ENCODE measurements at places on chromosomes 4 and X.

DNA sequence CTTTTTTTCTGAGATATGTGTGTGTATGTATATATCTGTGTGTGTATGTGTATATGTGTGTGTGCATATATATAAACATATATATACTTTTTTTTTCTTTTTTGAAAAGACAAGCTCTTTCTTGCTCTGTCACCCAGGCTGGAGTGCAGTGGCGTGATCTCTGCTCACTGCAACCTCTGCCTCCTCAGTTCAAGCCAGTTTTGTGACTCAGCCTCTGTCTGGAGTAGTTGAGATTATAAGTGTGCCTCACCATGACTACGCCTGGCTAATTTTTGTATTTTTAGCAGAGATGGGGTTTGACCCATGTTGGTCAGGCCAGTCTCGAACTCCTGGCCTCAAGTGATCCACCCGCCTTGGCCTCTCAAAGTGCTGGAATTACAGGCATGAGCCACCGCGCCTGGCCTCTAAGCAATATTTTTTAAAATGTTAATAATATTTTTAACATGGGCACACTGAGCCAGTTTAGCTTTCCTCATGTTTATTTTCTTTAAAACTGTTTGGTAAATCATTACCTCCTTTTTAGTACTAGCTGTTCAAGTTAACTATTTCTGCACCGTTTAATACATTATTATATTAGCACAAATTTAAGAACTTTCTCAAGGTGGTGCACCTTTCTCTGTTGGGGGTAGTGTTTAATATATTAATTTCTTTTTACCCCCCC, 33.3 kb downstream of the BBS12 start:
- H3K4me1 ChIP-seq: peaks cover 42% of the 10 kb centered on the region
- peak overlapping the region; percentile 60 for H3K4me3 ChIP-seq
- H3K27me3 ChIP-seq: no peaks in the 10 kb centered on the region

DNA sequence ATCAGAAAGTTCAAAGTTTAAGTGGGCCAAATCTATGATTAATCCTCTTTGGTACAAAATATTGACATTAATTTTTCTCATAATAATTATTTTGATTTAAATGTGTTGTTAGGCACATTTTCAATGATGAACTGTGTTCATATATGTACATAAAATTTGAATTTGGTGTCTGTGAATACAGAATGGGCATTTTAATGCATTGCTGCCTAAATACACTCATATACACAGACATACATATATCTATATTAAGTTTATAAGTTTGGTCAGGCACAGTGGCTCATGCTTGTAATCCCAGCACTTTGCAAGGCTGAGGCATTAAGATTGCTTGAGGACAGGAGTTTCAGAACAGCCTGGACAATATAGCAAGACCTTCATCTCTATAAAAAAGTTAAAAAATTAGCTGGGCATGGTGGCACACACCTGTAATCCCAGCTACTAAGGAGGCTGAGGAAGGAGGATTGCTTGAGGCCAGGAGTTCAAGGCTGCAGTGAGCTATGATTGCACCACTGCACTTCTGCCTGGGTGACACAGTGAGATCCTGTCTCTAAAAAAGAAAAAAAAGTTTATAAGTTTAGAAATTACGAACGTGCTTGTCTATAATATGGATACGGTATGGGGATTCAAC, 12.3 kb upstream of the BMP2K start:
- peaks cover 21% of the 10 kb centered on the region for H3K4me1 ChIP-seq
- H3K27me3 ChIP-seq: no peaks in the 10 kb centered on the region
- H3K4me3 ChIP-seq: no peak overlapping the region

DNA sequence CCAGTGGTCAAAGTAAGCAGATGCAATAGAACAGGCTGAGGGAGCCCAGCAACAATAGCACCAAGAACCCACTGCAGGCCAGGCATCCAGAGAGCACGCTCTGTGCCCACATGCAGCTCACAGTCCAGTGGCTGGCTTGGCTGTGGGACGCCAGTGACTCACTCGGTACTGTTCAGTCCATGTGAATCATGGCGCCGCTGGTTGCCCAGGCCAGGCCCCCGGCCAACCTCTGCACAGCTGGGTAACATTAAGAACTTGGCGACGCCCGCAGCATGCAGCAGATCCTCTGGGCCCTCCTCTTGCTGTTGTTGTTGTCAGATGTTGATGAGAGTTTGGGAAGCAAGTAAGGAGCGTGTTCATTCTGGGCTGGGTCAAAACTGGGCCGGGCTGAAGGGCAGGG, 60.5 kb downstream of the MSX1 start:
- H3K27me3 ChIP-seq: no peaks in the 10 kb centered on the region
- H3K27ac ChIP-seq: no peak overlapping the region
- H3K4me3 ChIP-seq: no peak overlapping the region

GRCh38 chr4:36601864-36602495, 320.6 kb downstream of the DTHD1 start:
- H3K27ac ChIP-seq: no peak overlapping the region
- DNase-seq: no peak
- no peaks in the 10 kb centered on the region for H3K27me3 ChIP-seq
- H3K4me1 ChIP-seq: no peaks in the 10 kb centered on the region
- no peak overlapping the region for H3K4me3 ChIP-seq

DNA sequence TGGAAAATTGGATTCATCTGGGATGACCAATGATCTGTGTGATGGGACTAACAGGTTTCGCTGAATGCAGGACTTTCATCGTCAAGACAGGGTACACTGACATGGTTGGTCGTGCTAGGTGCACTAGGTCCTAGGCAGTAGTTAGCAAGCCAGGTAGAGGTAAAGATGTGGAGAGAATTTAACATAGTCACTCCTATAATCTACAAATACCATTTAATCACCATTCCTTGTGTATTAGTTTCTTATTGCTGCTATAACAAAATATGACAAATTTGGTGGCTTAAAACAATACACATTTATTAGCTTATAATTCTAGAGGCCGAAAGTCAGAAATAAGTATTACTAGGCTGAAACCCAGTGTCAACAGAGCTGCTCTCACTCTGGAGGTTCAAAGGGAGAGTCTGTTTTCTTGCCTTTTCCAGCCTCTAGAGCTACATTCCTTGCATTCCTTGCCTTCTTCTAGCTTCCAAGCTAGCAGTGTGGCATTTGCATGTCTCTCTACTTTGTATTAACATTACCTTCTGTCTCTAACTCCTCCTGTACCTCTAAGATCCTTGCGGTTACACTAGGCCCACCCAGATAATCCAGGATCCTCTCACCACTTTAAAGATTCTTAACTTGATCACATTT, 98.7 kb upstream of the GRIA3 start:
- no peak overlapping the region for H3K4me3 ChIP-seq
- peak overlapping the region; percentile 87 for H3K27ac ChIP-seq
- no peaks in the 10 kb centered on the region for H3K36me3 ChIP-seq
- H3K4me1 ChIP-seq: peaks cover 52% of the 10 kb centered on the region

DNA sequence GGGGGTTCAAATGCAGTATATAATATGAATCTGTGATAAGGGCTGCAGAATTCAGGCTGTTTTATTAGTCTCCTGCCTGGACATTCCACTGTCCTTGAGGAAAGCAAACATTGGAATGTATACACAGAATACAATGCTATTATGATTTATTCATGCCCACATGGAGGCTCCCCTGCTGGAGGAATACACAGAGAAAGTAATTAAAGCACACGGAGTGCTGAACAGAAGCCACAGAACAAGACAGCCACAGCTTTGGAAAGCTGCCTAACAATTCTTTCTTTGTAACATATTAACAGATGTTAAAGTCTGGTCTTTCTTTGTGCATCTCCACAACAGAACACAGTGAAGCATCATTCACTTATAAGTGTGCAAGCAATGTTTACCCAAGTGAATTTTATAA, 155.8 kb downstream of the ARAP2 start:
- H3K27ac ChIP-seq: no peak overlapping the region
- no peaks in the 10 kb centered on the region for H3K27me3 ChIP-seq
- H3K36me3 ChIP-seq: no peaks in the 10 kb centered on the region
- DNase-seq: no peak
- no peaks in the 10 kb centered on the region for H3K4me1 ChIP-seq

GRCh38 chr4:187480146-187481145, 515.1 kb upstream of the ZFP42 start:
- DNase-seq: peak; percentile 17
- no peaks in the 10 kb centered on the region for H3K36me3 ChIP-seq
- no peak overlapping the region for H3K4me3 ChIP-seq

GRCh38 chr4:94762326-94762725, 4.6 kb downstream of the BMPR1B start:
- no peaks in the 10 kb centered on the region for H3K36me3 ChIP-seq
- H3K27ac ChIP-seq: no peak overlapping the region
- H3K4me3 ChIP-seq: no peak overlapping the region
- no peaks in the 10 kb centered on the region for H3K27me3 ChIP-seq
- peaks cover 8% of the 10 kb centered on the region for H3K4me1 ChIP-seq
- DNase-seq: no peak

GRCh38 chr4:80419946-80420345, 84.4 kb downstream of the CFAP299 start:
- H3K36me3 ChIP-seq: no peaks in the 10 kb centered on the region
- no peak overlapping the region for H3K27ac ChIP-seq
- no peaks in the 10 kb centered on the region for H3K27me3 ChIP-seq
- H3K4me3 ChIP-seq: no peak overlapping the region
- no peaks in the 10 kb centered on the region for H3K4me1 ChIP-seq

DNA sequence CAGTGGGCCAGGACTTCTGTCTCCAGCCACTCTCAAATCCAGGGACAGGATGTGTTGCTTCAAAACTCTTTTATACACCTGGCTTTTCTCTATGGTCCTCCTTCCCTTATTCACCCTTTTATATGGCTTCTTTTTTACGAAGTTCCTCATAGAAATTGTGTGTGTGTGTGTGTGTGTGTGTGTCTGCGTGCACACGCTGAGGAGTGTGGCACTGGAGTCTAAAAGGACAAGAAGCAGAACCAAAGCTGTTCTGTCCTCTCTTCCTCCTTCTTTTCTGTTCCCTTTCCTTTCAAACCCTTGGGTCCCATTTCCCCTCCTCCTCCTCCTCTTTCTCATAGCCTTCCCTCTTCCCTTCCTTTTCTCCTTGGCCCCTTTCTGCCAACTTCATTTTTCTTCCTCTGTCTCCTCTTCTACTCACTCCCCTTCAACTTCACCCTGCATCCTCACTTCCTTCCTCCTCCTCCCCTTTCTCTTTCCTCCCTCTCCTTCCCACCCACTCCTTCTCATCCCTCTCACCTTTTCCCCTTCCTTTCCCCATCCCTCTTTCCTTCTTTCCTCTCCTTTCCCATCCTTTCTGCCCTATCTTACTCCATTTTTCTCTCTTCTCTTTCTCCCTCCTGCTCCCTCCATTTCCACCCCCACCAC, 360.5 kb downstream of the MID1IP1 start:
- H3K36me3 ChIP-seq: no peaks in the 10 kb centered on the region
- H3K4me1 ChIP-seq: no peaks in the 10 kb centered on the region
- no peak for DNase-seq
- no peak overlapping the region for H3K4me3 ChIP-seq
- no peaks in the 10 kb centered on the region for H3K27me3 ChIP-seq
- no peak overlapping the region for H3K27ac ChIP-seq

DNA sequence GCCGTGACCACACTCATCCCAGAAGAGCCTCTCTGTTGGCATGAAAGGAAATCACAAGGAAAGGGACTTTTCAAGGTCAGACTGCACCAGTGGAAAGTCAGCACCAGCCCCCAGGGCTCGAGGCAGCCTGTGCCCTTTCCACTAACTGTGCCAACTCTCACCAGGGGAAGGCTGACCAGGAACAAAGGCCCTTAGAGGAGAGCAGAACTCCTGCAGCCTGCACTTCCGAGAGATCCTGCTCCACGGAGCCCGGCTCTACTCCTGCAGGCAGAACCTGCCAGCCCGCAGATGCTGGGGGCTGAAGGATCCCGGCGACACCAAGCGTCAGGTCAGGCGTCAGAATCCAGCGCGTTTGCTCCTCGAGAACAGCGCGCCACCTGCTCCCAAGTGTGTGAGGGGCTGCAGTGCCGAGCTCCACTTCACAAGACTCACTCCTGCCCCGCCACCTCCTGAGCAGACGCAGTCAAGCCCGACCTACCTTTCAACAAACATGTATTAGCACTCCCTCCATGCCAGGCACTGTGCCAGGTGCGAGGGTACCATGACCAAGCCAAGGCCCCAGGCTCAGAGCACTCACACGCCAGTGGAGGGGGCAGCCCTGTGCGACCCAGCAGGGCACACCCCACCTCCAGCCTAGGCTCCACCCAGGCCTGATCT, 13.6 kb upstream of the HELT start:
- H3K36me3 ChIP-seq: no peaks in the 10 kb centered on the region
- no peaks in the 10 kb centered on the region for H3K4me1 ChIP-seq
- H3K27me3 ChIP-seq: peaks cover 6% of the 10 kb centered on the region

DNA sequence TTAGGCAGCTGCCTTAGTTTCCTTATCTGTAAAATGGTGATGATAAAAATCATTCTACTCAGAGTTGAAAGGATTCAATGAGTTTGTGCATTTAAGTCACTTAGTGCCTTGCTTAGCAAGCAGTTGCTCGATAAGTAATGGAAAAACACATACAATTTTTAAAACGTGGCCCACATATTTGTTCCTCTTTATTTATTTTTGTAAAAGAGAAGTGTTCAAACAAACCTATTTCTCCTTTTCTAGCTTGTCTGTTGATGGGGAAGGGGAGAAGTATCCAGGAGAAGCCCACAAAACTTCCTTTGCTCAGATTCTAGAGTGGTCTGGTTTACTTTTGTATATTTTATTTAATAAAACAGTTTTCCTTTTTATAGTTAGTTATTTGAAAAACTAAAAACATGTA, 3.3 kb upstream of the HPGDS start:
- H3K4me1 ChIP-seq: peaks cover 3% of the 10 kb centered on the region
- no peak for DNase-seq
- no peaks in the 10 kb centered on the region for H3K36me3 ChIP-seq
- no peak overlapping the region for H3K4me3 ChIP-seq

GRCh38 chr4:161721947-161722346, 441.9 kb downstream of the FSTL5 start:
- H3K36me3 ChIP-seq: no peaks in the 10 kb centered on the region
- no peak overlapping the region for H3K4me3 ChIP-seq
- no peak for DNase-seq
- no peaks in the 10 kb centered on the region for H3K27me3 ChIP-seq

DNA sequence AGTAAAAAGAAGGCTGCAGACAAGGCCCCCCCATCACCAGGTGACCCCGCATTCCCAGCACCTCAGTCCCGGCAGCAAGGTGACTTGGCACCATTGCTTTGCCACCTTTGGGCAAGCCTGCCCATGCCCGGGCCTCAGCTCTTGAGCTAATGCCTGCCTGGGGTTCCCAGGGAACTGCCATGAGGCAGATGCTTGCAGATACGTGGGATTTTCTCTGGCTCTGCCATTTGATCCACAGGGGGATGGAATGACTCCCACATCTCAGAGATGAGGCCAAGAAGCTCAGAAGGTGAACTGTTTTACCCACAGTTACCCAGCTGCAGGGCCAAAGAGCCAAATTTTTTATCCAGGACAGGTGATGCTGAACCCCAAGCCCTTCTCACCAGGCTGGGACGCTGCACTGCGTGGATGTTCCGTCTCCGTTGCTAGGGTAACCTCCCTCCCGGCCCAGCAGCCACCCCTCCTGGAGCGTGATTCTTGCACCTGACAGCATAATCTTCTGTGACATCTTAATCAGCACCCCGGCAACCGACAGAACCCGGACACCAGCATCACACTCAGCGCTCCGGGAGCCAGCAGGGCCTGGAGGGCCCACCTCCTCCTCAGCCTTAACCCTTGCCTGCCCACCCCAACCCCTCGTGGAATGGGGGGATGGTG, 15.7 kb upstream of the MSX1 start:
- peaks cover 6% of the 10 kb centered on the region for H3K4me1 ChIP-seq
- no peaks in the 10 kb centered on the region for H3K27me3 ChIP-seq
- no peak overlapping the region for H3K27ac ChIP-seq
- DNase-seq: no peak
